ENCODE measurements at places on chromosomes 2 and 18.

GRCh38 chr18:13762690-13763439 lies 36.4 kb downstream of the RNMT start:
- DNase-seq, result no peak

GRCh38 chr2:86283411-86284030 lies 53.9 kb downstream of the REEP1 start:
- DNase-seq, result no peak

DNA sequence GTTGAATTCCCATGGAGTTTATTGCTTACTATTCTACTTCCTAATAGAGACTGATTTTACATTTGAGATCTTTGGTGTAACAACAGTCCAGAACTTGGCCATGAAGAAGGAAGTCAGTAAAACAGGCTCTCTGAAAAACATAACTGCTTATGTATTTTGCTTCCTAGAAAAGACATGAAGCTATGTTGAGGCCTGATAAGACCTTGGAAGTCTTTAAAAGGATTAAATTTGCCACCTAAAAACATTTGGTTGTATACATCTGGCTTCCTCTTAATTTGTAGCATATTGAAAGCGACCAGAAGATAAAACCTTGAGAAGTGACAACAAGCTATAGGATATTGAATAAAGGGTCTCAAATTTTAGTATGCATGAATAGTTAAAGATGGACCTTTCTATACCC lies 36.4 kb downstream of the PTRHD1 start:
- no peak for DNase-seq

DNA sequence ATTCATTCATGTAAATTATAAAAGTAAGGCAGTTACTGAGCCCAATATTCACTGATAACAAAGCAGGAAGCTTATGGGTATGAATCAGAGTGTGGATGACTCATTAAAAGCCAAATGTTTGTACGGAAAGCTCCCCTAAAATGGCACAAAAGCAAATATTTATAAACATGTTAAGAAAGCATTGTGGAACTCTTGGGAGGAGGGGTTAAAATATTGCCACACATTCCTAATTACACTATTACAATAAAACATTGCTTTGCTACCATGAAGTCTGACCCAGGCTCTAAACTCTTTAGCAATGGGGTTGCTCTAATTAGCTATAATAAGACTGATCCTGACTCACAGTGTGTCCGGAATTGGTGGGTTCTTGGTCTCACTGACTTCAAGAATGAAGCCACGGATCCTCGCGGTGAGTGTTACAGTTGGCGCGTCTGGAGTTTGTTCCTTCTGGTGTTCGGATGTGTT lies 110.9 kb downstream of the NAB1 start:
- peak; percentile 67 for DNase-seq

DNA sequence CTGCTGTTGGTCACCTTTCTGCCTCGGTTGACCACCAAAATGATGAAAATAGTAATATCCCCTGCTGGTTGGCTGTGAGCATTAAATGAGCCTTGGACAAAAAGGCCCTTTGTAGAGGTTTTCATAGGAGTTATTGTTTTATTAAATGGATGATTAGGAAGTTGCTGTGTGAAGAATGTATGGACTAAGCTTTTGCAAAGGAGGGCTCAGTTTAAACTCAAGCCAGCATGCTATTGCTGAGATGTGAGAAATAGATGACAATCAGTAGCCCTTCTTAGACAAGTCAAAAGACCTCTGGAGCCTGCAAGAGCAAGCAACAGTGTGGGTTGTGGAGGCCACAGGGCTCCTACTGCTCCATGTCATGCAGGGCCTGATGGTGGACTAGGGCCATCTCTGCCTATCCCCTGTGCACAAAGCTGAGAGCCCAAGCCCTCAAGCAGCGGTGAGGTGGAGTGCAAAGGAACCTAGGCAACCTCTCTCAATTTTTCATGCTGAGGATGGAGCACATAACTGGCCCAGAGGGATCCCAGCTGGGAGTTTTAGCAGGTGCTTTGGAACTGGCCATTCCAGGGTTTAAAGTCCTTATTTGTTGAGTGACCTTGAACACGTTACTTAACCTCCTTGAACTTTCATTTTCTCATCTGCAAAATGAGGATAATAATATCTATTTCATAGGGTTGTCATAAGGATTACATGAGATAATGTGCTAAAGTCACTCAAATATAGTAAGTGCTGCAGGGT lies 37.1 kb downstream of the FOSL2 start:
- no peak for DNase-seq

DNA sequence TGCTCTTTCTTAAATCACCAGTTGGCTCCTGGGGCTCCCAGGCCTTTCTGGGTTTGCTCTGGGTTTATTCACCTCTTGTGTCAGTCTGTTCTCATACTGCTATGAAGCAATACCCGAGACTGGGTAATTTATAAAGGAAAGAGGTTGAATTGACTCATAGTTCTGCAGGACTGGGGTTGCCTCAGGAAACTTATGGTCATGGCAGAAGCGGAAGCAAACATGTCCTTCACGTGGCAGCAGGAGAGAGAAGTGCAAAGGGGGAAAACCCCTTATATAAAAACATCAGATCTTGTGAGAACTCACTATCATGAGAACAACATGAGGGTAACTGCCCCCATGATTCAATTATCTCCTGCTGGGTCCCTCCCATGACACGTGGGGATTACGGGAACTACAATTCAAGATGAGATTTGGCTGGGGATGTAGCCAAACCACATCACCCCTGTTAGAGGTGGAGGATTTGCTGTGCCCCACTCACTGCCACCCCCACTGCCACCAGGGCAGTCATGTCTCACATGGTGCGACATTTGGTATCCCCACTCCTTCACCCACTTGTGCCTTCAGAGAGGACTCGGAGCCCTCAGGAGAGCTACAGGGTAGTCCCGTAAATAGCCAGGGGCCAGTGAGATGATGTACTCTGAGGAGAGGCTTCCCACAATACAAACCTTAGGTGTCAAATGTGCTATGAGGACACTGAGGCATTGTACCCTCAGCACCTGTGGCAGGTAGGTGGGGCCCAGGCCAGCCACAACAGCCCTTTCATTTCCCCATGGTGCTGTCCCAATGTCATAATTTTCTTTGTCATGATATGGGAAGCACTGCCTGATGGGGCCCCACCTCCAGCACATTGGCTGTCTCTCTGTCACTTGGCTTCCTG lies 35.7 kb downstream of the CDC42EP3 start:
- no peak for DNase-seq

GRCh38 chr2:105714141-105714540 lies 30.6 kb upstream of the NCK2 start:
- DNase-seq, result no peak

- DNase-seq, result no peak
Observed at GRCh38 chr2:97900806-97901205, 94.9 kb downstream of the TMEM131 start.

DNA sequence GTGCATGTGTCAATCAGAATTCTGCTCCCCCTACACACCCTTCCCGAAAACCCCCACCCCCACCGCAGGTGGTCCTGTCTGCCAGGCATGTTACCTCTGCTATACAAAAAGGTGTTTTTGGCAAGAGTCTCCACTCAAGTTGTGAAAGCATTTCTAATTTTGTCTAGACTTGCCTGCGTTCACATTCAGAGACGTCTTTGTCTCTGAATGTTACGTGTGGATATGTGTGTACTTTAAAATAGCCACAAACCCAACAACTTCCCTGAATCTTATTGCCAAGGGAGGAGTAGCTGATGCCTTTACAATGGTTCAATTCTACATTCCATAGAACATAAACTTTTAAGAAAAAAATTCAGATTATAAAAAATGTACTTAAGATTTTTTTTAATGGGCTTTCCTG lies 66.6 kb downstream of the ITGA4 start:
- no peak for DNase-seq

- no peak for DNase-seq
Observed at GRCh38 chr18:4157352-4157751, 297.8 kb downstream of the DLGAP1 start.

GRCh38 chr2:203909974-203910373 lies 26.6 kb upstream of the ICOS start:
- DNase-seq, result no peak

DNA sequence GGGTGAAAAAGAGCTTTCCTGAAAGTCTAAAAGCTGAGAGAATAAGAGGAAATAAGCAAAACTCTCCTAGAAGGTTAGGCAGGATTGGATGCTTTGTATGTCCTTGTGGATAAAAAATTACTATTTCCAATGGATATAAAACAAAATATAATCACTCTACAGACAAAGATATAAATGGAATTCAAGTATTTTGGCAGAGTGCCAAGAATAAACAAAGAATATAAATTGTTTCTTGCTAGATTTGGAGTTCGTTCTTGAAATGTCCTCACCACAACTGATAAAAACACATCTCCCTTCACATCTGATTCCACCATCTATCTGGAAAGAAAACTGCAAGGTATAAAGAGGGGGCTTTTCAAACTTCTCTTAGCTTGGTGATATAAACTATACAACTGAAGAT lies 13.3 kb downstream of the SULT1C3 start:
- no peak for DNase-seq

- DNase-seq, result no peak
Observed at GRCh38 chr2:109342930-109343329, 213.9 kb downstream of the SH3RF3 start.

- DNase-seq, result no peak
Observed at GRCh38 chr2:173792741-173793140, 172.4 kb downstream of the SP3 start.

DNA sequence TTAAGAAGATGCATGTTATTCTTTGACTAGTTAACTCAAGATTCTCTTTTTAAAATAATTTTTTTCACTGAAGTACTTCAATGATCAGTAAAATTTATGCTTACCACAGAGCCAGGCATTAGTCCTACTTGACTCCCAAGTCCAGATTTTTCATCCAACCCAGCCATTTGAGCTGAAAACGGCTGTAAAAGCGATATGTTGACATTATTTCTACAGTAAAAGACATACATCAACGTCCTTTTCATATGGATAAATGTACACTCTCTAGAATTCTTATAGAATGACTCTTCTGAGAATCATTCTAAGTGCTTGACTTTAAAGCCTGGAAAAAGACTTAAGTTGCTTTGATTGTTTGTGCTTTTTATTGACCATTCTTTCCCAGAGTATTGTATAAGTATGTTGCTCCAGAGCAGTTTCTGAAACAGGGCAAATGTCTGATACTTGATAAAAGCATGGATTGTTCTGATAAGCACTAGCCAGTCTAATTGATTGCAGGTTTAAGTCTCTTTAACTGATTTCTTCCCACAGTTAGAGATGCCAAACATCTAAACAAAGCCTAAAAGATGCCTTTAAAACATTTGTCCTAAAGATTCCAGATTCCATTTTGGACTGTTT lies 90.9 kb downstream of the COL5A2 start:
- no peak for DNase-seq

DNA sequence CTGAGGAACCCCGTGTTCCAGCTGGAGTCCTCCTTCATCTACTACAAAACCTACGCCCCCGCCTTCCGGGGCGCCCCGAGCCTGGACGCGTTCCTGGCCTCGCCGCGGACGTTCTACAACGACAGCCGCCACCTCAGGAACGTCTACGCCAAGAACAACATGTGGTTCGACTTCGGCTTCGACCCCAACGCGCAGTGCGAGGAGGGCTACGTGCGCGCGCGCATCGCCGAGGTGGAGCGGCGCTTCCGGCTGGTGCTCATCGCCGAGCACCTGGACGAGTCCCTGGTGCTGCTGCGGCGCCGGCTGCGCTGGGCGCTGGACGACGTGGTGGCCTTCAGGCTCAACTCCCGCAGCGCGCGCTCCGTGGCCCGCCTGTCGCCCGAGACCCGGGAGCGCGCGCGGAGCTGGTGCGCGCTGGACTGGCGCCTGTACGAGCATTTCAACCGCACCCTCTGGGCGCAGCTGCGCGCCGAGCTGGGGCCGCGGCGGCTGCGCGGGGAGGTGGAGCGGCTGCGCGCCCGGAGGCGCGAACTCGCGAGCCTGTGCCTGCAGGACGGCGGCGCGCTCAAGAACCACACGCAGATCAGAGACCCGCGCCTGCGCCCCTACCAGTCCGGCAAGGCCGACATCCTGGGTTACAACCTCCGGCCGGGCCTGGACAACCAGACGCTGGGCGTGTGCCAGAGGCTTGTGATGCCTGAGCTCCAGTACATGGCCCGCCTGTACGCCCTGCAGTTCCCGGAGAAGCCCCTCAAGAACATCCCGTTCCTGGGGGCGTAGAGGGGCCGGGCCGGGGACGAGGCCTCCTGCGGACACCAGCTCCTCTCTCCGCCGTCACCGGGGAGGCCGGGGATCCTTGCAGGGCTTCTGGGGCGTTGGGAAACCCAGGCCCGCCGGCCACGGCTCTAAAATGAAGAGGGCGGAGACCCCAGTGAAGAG lies 5.3 kb upstream of the NEU4 start:
- no peak for DNase-seq

GRCh38 chr18:35142275-35142615 lies 98.6 kb upstream of the ZNF397 start:
- no peak for DNase-seq
